ENCODE measurements at places on chromosomes 13 and 19. TPM values are rescaled to one million over a fixed set of nuclear protein-coding genes. Genes with fewer than 3 reads are reported as not detected.

TMPRSS9 gene
- 0.44 TPM for total RNA-seq

SOHLH2 gene
- 0.12 TPM for total RNA-seq

RFPL4AL1 gene
- not detected for total RNA-seq

FRY gene
- total RNA-seq: 1.9 TPM

TPGS1 gene
- 27.3 TPM for total RNA-seq

CYP4F8 gene
- total RNA-seq: 0.24 TPM

NALCN gene
- total RNA-seq: 0.34 TPM

C19orf67 gene
- total RNA-seq: not detected

CKM gene
- not detected for total RNA-seq

ICAM5 gene
- total RNA-seq: 0.20 TPM

ZNF350 gene
- total RNA-seq: 3.0 TPM

PALM3 gene
- total RNA-seq: not detected

ZNF99 gene
- not detected for total RNA-seq

NLRP7 gene
- not detected for total RNA-seq

ZNF440 gene
- total RNA-seq: 5.7 TPM

RELB gene
- total RNA-seq: 41.4 TPM

CCDC8 gene
- total RNA-seq: 0.12 TPM

ZNF460 gene
- total RNA-seq: 34.3 TPM

ZNF583 gene
- 0.52 TPM for total RNA-seq

NCR1 gene
- not detected for total RNA-seq

LSR gene
- total RNA-seq: 13.0 TPM

MBD3L1 gene
- total RNA-seq: not detected

OR10H4 gene
- not detected for total RNA-seq

ZNF808 gene
- 7.0 TPM for total RNA-seq

TUBA3C gene
- total RNA-seq: not detected

TEX29 gene
- total RNA-seq: not detected

PRODH2 gene
- total RNA-seq: 0.17 TPM

PLPPR3 gene
- total RNA-seq: 3.1 TPM

TMEM238 gene
- total RNA-seq: 6.7 TPM

ANKRD27 gene
- 46.0 TPM for total RNA-seq

VSTM2B gene
- total RNA-seq: not detected

PGLYRP1 gene
- total RNA-seq: not detected

SDHAF1 gene
- total RNA-seq: 64.8 TPM

WDR88 gene
- total RNA-seq: not detected

MAST3 gene
- total RNA-seq: 5.5 TPM

TEX26 gene
- not detected for total RNA-seq

SRRM5 gene
- not detected for total RNA-seq

METTL21C gene
- not detected for total RNA-seq

ZNF418 gene
- not detected for total RNA-seq

NANOS2 gene
- total RNA-seq: not detected

NECTIN2 gene
- total RNA-seq: 91.5 TPM

ZNF729 gene
- not detected for total RNA-seq

DPF1 gene
- total RNA-seq: 3.0 TPM

ADGRE1 gene
- 15.0 TPM for total RNA-seq

DHRS12 gene
- 0.75 TPM for total RNA-seq

S1PR4 gene
- total RNA-seq: 0.58 TPM

OR7A5 gene
- total RNA-seq: not detected

ZNF814 gene
- total RNA-seq: 3.6 TPM

C1QTNF9B gene
- 1.1 TPM for total RNA-seq

FAM174C gene
- total RNA-seq: 24.8 TPM

ZNF607 gene
- total RNA-seq: 17.5 TPM

CYP4F3 gene
- total RNA-seq: 38.1 TPM

LILRB5 gene
- total RNA-seq: not detected

INSL3 gene
- total RNA-seq: not detected

RASAL3 gene
- not detected for total RNA-seq

MISP gene
- 3.9 TPM for total RNA-seq
